ENCODE measurements at places on chromosomes 3 and 15. TPM values are rescaled to one million over a fixed set of nuclear protein-coding genes. Genes with fewer than 3 reads are reported as not detected.

Gene TF
- 0.96 TPM for total RNA-seq

Gene PLA1A
- 2.2 TPM for total RNA-seq

Gene ISG20
- total RNA-seq, result 51.9 TPM

Gene DAZL
- total RNA-seq, result not detected

Gene RPLP1
- 742 TPM for total RNA-seq

Gene GOLGA6L7
- total RNA-seq, result not detected

Gene ALPK3
- 3.8 TPM for total RNA-seq

Gene MEX3B
- 14.9 TPM for total RNA-seq

Gene DPPA2
- total RNA-seq, result not detected

DNA sequence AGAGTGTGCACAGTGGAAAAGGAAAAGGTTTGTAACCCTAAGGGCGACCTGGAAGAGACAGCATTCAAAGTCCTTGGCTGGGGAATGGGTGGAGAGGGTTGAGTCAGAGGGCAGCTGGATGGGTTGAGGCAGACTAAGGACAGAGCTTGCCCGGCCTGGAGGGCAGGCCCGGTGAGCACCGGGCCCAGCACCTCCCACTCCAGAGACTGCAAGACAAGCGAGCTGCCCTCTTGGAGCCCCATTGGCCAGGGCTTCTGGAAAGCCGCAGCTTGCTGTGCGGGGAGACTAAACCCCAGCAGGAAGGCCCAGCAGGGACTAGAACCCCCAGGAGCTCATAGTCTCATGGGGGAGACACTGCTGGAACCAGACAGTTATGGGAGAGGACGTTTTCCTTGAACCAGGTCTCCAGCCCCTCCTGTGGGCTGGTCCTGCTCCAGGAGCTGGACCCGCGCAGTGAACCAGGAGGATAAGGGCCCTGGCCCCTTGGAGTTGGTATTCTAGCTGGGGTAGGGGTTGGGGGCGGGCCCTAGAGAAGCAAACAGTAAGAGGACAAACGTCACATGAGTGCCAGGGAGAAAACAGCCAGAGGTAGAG lies 59.1 kb downstream of the RGMA start:
- DNase-seq, result no peak

DNA sequence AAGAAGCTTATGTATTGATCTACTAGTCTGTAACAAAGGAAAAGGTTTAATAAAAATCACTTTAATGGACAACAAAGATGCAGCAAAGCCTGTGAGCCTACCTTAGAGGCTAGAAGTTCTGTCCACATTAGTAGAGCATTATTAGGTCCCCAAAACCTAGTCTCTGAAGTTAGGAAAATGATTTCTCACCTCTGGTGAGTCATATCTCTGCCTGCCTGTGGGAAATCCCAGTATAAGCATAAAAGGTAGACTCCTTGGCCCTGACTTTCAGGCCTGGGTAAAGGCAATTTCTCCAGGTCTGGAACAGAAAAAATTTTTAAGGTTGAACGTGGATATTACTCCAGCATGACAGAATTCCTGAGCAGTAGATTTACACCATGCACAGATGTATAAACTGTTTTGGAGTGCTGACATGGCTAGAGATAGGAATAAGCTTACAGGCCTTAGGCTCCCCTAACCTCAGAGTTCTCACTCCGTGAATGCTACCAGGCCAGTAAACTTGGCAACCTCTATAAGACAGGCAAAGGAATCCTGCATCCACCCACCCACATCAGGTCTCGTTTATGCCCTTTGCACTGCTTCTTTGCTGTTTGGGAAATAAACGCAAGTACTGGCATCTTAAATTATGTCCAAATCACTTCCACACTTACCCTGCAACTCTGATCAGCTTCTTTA lies 104.1 kb downstream of the SERPINI1 start:
- no peak for DNase-seq

DNA sequence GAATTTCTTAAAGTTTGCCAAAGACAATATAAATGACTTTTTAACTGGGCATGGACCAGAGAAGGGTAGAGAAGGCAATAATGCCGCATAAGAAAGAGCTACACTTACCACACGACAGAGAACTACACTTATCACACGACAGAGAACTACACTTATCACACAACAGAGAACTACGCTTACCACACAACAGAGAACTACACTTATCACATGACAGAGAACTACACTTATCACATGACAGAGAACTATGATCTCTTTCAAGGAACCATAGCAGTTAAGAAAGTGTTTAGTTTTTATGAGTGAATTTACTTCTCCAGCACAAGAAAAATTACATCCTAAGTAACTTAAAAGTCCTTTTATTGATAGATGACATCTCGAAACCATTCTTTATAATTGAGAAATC lies 32.0 kb downstream of the DCUN1D1 start:
- no peak for DNase-seq

DNA sequence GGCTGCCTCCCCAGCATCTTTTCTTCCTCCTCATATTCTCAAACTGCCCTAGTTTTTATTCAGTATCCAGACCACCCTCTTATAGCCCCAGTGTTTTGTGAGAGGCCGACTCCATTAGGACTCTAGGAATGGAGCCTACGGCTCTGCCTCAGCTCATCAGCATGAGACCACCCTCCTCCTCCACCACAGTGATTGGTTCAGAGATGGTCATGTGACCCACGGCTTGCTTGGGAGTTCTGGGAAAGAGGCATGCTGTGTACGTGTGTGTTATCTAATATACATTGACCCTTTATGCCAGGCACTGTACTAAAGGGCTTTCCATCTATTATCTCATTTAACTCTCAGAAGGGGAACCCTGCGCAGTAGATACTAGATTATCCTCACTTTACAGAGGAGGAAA lies 17.8 kb upstream of the CMTM7 start:
- no peak for DNase-seq

DNA sequence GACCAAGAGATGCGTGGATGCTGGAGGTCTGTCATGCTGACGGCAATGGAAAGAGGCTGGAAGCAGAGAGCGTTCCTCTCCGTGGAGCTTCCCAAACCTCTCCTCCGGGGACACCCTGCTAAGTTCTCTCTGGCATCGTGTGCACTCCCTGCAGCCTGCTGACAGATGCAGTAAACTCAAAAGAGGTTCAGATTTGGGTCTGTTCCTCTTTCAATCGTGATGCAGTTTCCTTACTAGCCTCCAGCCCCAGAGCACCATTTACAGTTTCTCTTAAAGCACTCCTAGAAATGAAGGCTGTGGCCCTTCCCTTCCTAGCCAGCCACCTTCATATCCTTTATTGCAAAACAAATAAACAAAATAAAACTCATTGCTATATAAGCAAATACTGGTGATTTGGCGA lies 47.3 kb upstream of the LRRC58 start:
- DNase-seq, result no peak

GRCh38 chr15:61598655-61599054 lies 369.6 kb upstream of the RORA start:
- DNase-seq, result no peak

DNA sequence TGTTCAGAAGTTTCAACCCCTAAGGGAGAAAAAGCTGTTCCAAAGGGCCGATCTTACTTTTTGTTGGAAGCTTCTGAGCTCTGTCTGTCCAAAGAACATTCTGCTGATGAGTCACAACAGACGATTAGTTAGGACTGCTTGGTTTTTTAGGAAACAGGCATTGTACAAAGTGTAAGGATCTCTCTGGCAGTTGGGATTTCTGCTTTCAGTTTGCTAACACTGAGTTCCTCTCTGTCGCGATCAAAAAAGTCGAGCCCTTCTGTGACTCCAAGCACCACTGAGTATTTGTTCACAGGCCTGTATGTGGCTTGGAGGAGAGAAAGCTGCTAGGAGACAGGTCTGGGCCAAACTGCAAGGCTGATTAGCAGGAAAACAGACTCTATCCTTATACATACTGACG lies 91.8 kb upstream of the PFN2 start:
- no peak for DNase-seq

- DNase-seq, result no peak
Measured at GRCh38 chr15:51303462-51303980, 34.9 kb downstream of the CYP19A1 start.

- DNase-seq, result no peak
Measured at GRCh38 chr3:15948388-15948787, 150.6 kb upstream of the ANKRD28 start.

GRCh38 chr15:67746450-67746849 lies 78.9 kb upstream of the SKOR1 start:
- DNase-seq, result no peak

GRCh38 chr3:166685246-166685645 lies 694.9 kb downstream of the ZBBX start:
- no peak for DNase-seq

GRCh38 chr3:134428401-134428800 lies 54.2 kb upstream of the AMOTL2 start:
- no peak for DNase-seq

DNA sequence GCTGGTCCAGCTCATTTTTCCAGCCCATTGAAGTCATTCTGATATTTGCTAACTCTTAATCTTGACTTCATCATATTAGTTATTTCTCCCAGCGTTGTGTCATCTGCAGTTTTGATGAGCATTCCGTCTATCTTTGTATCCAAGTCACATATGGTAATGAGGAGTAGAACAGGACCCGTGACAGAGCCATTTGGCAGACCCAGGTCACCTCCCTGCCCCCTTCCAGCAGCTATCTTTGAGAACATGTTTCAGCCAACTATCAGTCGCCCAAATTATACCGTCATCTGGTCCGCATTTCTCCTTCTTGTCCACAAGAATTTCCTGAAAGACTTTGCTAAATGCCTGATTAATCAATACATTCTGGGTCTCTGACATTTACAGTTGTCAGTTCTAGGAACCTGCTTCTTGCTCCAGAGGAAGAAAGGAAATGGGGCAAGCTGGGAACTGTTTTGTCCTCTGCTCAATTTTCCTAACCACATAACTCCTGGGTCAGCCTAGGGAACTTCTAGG lies 347.1 kb upstream of the NR2E3 start:
- DNase-seq, result no peak

DNA sequence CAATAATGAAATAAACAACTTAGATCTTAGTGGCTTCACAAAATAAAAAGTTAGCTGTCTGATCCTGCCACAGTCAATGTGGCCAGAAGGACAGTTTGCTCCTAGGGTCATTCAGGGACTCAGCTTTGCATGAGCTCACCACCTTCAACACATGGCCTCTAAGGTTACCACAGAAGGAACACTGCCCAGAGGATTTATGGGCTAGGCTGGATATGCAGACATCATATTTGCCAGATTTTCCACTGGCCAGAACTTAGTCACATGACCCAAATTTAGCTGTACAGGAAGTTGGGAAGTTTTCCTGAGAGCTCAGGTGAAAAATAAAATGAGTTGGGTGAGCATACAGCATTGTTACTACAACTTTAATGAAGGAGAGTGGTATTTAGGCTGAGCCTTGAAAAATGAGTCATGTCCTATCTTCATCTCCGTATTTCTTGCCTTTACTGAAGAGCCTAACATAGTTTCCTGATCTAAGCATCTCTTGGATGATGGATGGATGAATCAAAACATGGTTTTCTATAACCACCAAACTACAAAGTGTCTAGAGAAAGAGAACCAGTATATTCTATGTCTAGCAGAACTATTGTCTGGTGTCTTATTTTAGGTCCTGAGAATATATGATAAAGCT lies 54.9 kb upstream of the TMEM108 start:
- DNase-seq, result no peak
